ENCODE measurements at places on chromosomes 2 and 18.

- no peak for DNase-seq
Observed at GRCh38 chr2:153349603-153350002, 129.0 kb downstream of the RPRM start.

- DNase-seq, result no peak
Observed at GRCh38 chr2:45904267-45904945, 252.9 kb downstream of the PRKCE start.

GRCh38 chr2:30375915-30376314 lies 71.1 kb upstream of the LCLAT1 start:
- DNase-seq, result no peak

DNA sequence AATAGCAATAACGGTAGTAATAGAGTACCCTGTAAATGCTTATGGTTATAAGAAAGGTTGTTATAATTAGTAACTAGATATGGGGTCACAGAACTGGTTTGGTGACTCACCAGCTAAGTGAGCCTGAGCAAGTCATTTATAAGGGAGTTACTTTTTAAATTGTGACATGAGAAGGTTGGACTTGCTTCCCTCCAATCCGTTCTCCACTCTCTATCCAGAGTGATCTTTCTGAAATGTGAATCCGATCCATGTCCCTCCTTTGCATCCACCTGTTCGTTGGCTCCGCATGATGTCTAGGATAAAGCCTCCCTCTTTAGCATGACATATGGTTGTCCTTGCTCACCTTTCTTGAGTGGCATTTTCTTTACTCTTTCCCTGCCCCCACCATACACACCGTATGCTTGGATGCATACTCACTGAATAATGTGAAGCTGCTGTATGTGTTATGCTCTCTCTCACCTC lies 83.1 kb downstream of the CDC42EP3 start:
- DNase-seq, result no peak
